ENCODE measurements at places on chromosomes 5 and 9. TPM values are rescaled to one million over a fixed set of nuclear protein-coding genes. Genes with fewer than 3 reads are reported as not detected.

- no peak for DNase-seq
These were observed 28.0 kb upstream of the RPS23 start for GRCh38 chr5:82306151-82306550.

- peak; percentile 71 for DNase-seq
These were observed 54.9 kb upstream of the BOD1 start for GRCh38 chr5:173671121-173671949.

DNA sequence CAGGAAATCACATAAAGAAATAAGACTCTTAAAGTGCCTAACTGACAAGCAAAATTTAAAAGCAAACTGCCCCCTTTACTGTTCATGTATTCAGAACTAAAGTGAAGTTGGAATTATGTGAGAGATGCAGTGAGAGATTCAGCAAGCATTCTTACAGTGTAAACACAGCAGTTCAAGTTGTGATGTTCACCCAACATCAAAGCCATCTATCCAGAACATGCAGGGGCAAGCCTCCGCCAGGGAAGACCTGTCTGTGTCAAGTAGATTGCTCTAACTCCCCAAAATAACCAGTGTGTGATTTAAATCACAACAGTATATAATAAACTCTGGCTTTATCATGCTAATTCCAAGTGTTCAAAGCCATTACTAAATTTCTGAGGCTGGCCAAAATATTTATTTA lies 233.3 kb downstream of the BNC2 start:
- DNase-seq = no peak

KIAA0825 gene
- total RNA-seq = 2.2 TPM
